Activated gamma-delta T cell treated with anti-CD3 and anti-CD28 coated beads, Interleukin-2, amount 50 U/mL, for 16 hours (primary cell): ENCODE measurements at places on chromosomes 6 and 20.

DNA sequence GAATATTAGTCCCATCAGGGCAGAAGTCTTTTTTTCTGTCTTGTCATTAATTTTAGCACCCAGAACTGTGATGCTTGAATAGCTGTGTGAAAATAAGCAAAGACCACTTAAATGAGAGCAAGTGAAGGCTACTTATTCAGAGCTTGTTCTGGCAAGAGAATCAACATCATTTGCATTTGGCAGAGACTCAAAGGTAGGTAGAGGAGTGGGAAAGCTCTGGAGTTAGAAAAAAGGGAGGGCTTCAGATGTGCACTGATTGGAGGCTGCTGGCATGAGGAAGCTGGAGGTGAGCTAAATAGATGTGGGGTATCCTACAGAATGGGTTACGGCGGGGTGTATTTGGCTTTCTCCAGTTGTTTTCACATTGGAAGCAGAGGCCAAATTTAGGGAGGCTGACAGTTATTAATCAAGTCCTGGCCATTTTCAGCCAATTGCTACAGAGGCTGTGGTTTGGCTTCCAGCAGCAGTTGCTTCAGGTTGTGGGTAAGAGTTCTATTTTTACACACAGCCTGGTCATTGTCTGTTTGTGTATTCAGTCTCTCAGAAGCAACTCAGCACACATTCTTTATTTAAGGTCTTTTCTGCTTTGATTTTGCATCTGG, 254.3 kb downstream of the BTBD3 start:
- no peak for DNase-seq

DNA sequence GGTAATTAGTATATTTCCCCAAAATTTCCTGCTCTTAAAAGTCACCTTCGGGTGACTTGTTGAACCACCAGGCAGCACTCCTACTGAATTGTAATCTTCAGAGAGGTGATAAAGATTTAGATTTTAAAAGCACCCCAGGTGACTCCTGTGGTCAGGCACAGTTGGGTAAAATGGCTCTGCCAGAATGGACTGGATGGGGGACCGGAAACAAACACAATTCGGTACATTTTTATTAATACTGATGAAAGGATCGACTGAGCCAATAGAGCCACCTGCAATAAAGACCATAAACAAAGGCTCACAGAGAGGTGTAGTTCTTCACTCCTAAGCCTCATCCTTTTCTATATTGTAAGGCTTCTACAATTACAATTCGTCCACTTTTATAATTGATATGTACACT, 19.6 kb upstream of the FAM83C start:
- DNase-seq, result no peak

GRCh38 chr6:55726144-55726543, 147.2 kb upstream of the HMGCLL1 start:
- no peak for DNase-seq

- DNase-seq, result no peak
These were observed 136.6 kb downstream of the HTR1B start for GRCh38 chr6:77326711-77327110.

DNA sequence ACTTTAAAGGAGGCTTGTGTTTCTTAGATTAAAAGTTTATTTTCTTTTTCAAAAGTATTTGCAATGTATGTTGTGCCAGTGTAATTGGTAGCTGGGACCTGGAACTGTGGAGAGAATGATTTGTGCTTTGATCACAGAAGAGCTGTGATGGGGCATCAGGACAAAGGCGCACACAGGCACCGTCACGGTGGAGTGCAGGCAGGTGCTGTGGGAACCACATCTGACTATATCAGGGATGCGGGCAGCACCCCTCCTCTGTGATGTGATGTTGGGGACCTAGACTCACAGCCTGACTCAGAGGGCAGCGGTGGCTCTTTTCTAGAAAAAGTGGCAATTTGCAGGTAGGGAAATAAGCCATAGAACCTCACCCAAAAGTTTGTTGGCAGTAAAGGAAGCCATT, 34.5 kb downstream of the SYTL3 start:
- no peak for DNase-seq

GRCh38 chr6:130908188-130908587, 81.0 kb downstream of the SMLR1 start:
- no peak for DNase-seq

DNA sequence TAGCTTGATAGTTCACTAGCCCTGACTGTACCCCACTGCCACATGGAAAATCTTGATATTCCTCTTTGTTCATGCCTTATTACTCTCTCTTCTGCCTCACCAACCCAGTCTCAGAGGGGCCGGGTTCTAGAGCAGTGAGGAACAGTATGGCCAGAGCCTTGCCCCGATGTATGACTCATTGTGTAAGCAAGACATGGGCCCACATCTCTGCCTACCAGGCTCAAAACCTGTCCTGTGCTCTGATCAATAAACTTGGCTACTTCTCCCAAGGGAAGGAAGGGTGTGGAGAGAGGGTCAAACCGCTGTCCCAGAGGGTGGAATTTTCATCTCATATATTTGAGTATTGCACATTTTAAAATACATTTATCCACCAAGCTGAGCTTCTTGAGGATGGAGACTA, 91.7 kb downstream of the DNAH8 start:
- no peak for DNase-seq

DNA sequence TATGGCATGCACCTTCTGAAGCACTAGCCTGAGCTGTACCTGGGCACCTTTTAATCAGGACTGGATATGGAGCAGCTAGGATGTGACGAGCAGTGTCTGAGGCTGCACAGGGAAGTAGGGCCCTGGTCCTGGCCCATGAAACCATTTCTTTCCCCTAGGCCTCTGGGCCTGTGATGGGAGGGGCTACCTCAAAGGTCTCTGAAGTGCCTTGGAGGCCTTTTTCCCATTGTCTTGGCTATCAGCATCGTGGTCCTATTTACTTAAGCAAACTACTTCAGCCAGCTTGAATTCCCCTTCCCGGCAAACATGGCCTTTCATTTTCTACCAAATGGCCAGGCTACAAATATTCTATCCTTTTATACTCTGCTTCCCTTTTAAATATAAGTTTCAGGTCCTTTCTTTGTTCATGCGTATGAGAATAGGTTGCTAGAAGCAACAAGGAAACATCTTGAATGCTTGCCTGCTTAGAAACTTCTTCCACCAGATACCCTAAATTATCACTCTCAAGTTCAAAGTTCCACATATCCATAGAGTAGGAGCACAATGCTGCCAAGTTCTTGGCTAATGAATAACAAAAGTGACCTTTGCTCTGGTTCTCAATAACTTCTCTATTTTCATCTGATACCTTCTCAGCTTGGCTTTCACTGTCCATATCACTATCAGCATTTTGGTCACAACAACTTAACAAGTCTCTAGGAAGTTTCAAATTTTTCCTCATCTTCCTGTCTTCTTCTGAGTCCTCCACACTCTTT, 673.1 kb downstream of the HTR1B start:
- DNase-seq, result no peak

- DNase-seq, result no peak
These were observed 8.0 kb upstream of the IER3 start for GRCh38 chr6:30752157-30752927.

DNA sequence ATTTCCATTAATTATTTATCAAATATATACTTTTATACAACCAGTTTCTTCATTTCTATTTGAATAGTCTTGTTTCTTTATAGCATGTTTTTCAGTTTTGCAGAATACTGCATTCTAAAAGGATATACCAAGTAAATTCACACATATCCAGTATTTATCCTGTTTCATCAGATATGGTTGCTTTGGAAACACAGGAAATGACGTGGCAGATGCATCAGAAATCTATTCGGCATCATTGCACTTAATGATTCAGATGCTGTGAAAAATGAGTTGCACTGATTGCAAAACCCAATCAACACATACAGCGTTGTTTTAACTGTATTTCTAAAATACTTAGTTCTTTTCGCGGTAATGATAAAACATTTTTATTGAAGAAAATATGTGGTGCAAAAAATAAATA, 594.9 kb downstream of the CDH26 start:
- DNase-seq, result no peak

DNA sequence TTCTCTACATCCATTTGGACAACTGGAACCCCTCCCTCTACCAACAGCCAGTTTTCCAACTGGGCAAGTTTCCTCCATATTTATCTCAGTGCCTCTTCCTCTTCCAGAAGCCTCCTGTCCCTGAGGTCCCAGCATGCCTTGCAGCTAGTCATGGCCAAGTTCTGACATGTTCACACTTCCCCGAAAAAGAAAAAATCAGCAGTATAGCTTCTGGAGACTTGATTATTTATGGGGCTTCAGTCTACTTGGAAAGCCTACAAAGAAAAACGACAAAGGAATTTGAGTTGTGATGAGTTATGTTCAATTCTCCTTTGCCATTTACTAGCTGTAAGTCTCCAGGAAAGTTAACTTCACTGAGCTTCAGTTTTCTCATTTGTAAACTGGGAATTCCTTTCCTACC, 406.5 kb downstream of the MAFB start:
- DNase-seq, result no peak

DNA sequence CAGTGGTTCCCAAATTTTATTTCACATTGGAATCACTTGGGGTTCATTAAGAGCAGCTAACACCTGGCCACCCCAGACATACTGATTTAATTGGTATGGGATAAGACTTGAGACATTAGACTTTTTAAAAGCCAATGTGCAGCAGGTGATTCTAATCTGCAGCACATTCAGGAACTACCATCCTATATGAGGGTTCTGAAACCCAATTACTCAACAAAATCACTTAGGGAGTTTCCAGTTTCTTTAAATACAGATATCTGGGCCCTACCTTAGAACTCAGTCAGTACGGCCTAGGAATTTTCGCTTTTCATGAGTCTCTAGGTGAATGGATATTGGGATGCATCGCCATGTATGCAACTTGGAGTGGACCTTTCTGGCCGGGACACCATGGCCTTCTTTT, 24.0 kb upstream of the L3MBTL3 start:
- no peak for DNase-seq

DNA sequence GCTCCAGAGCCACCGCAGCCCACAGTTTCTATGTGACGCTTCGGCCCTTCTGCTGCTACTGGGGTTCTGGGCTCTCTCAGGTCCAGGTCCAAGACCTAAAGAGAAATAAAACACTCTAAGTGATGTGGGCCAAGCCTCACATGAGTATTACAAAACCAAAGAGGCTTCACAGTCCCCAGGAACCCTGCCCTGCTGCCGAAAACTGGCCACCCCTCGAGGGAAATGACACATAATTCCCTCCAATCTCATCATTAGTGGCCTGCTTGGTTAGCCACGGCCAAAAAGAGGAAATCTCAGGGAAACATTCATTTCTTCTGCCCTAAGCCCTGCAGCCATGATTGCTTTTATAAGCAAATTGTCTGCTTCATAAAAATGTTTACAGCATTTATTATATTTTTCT, 32.5 kb downstream of the DLL1 start:
- no peak for DNase-seq

DNA sequence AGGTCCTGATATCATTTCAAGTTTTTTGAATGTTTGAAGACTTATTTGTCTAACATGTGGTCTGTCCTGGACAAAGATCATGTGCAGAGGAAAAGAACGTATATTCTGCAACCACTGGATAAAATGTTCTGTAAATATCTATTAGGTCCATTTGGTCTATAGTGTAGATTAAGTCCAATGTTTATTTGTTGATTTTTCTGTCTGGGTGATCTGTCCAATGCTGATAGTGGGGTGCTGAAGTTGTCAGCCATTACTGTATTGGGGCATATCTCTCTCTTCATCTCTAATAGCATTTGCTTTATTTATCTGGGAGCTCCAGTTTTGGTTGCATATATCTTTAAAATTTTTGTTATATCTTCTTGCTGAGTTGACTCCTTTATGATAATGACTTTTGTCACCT, 258.4 kb upstream of the CITED2 start:
- no peak for DNase-seq

DNA sequence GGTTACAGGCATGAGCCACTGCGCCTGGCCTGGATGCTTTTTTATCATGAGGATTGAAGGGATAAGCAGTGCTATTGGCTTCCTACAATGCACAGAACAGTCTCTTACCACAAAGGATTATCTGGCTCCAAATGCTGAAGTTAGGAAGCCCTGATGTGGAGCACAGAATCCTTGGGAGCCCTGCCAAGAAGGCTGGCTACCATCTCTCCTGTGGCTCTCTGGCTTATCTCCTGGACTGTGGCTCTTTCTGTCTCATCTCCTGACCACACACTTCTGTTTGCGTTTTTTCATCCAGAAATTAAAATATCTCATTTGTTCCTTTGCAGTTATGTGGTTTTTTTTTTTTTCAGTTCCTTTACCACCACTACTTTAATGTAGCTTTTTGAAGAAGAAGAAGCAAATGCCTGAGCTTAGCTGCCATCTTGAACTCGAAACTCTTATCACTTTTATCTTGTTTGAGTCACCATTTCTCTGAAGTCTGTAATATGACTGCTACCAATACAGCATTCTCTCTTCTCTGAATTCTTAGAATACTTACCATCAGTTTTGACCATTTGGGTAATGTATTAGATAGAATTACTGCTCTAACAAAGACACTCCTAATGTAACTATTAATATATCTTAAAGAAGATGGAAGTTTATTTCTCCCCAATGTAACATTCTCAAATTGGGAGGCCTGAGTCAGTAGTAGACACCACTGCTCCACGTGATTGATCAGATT, 1044.7 kb downstream of the KIF16B start:
- DNase-seq, result no peak

DNA sequence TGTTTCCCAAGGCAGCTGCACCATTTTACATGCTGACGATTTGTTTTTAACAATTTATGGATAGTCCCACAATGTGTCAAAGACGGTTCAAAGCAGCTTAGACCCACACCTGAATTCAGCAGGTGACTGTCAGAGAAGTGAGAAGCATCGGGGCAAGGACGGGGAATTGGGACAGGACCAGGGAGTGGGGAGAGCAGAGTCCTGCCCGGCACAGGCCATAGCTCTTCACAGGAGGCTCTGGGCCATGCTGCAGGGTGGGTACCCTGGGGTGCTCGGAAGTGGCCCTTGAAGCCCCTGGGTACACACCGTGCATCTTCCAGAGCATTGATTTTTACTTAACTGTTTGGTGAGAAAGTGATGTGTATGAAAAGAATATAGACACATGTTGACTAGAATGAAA, 33.2 kb upstream of the PHACTR3 start:
- no peak for DNase-seq

DNA sequence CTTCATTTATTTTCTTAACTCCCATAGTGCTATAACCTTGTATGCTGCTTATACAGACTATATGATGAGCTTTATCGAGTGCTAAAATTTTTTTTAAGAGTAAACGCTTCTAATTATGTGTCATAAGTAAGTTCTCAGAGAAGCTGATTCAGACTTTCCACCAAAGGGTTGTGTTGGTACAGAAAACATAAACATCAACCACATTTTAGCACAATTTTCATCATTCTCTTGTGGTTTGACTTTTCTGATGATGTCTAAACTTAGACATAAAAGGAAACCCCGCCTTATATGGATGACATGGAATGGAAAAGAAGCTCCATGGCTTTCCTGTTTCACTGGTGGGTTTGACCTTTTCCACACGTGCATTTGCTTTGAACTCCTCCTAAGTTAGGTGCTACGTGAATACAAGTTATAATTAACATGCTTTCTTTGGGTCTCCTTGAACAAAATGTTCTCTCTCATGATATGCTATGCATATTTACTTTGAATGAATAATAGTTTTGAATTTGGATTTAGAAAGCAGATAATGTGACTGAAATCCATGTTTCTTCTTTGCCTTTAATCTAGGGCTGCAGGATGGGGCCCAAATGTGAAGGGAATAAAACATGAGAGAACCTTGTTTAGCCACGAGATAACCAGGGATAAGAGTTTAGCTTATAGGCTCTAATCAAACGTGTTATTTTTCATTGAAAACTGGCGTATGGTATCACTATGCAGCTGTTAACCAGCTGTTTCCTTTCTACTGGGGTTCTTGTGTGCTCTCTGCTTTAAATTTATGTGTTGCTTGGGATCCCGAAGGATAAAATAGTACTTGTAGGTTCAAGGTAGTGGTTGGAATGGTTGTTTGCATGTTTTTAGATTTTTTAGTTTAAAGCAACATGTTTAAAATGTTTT, 127.1 kb upstream of the AHI1 start:
- no peak for DNase-seq

GRCh38 chr6:19637010-19637409, 200.2 kb upstream of the ID4 start:
- DNase-seq, result no peak
